Endothelial cell of umbilical vein (primary cell): ENCODE measurements at places on chromosomes 5 and 9.
A peak's percentile ranks its signal among the peaks of the same experiment; 100 is the strongest.

DNA sequence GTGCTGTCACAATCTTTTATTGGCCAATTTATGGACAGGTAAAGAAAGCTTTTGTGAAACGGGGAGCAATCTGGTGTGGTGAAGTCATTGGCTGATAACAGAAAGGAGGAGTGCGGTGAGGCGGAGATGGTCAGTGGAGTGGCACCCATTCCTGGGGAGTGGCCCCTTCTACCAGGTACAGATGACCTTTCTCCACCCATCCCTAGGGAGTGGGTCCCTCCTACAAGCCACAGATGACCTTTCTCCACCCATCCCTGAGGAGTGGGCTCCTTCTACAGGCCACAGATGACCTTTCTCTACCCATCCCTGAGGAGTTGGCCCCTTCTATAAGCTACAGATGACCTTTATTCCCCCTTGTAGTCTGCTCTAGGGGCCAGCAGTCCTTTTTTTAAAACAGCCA is 267.6 kb upstream of the IRX2 start:
- DNase-seq = no peak

- no peak for DNase-seq
Observed at GRCh38 chr5:103307470-103307869, 48.9 kb downstream of the MACIR start.

- no peak for DNase-seq
Observed at GRCh38 chr5:42090162-42090561, 165.1 kb downstream of the FBXO4 start.

- no peak for DNase-seq
Observed at GRCh38 chr9:14908295-14909180, 1.7 kb downstream of the FREM1 start.

GRCh38 chr9:113427629-113428028 is 17.1 kb downstream of the C9orf43 start:
- DNase-seq = no peak

DNA sequence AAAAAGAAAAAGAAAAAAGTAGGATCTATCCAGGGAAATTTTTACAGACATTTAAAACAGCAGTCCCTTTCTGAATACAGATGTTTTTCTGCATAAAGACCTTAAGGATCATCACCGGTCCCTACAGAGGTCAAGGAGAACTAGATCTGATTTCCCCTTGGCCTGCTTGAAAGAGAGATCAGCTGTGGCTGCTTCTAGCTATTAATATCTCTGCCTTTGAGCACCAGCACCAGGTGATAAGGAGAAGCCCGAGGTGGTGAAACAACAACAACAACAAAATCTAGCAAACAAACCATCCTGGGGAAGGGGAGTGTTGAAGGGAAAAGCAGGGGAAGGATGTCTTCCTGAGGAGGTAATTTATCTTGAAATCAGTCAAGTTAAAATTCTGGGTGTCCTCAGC is 42.1 kb downstream of the ZNF366 start:
- DNase-seq = no peak

DNA sequence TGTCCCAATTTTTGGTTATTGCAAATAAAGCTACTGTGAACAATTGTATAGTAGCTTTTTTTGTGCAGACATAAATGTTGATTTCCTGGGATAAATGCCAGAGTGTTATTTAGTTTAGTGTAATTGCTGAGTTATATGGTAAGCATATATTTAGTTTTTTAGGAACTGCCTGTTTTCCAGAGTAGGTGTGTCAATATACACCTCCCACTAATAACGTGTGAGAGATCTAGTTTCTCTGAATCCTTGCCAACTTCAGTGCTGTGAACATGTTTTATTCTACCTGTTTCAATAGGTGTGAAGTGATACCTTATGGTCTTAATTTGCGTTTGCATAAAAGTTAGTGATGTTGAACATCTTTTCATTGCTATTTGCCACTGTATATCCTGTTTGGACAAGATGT is 9.1 kb upstream of the OR2S2 start:
- DNase-seq = no peak

- DNase-seq = peak; percentile 51
Observed at GRCh38 chr5:72137826-72138409, 30.6 kb downstream of the MAP1B start.

GRCh38 chr5:178449163-178450070 is 140.8 kb downstream of the COL23A1 start:
- DNase-seq = peak; percentile 33

DNA sequence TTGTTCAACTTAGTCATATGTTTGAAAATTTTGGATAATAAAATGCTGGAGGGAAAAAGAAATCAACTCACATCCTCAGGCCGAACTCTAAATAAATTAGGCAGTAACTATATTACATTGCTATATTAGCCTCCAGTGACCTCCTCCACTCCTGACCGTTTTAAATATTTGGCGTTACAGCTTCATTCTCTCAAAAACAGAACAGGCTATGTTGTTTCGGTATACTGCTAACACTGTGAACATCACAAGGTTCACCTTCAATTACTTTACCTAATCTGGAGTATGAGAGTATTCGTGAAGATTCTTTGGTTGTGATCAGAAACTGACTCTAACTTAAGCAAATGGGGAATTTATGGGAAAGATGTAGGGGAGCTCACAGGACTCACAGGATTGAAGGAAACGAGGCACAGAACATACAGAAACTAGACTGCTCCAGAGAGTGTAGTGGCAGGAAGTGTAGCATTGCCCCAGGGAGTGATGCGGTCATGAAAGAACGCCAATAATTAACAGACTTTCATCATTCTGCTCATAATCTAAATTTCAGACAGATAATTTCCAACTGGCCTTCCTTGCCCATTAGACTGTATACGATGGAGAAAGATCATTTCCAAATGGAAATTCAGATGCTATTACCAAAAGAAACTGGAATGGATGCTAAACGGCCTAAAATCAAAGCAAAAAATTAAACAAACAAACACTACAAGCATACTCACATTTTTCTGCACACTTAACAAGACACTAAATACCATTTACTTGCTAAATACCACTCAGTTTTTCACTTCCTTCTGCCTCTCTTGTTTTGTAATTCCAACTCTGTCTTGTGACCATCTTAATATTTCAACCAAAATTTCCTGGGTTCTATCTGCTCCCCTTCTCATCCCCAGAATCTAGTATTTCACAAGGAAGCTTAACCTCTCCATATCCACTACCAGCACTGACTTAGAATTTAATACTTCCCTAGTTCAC is 110.1 kb upstream of the LPAR1 start:
- no peak for DNase-seq

DNA sequence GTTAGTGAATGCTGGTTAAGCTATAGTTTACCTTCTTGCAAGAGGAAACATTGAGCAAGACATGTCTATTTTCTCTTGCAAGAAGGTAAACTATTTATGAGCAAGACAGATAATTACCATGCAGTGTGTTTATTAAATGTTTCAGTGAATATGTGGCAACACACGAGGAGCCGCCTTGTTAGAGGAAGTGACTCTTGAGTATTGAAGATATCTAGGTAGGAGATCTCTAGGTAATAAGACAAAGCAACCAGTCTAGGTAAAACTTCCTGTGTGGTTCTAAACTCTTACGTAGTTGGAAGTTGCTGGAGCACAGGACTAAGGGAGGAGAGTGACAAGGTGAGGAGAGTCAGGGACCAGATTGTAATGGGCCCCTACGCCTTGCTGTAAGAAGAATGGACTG is 16.8 kb downstream of the SKP2 start:
- no peak for DNase-seq

GRCh38 chr5:112192072-112192471 is 227.0 kb downstream of the EPB41L4A start:
- no peak for DNase-seq

DNA sequence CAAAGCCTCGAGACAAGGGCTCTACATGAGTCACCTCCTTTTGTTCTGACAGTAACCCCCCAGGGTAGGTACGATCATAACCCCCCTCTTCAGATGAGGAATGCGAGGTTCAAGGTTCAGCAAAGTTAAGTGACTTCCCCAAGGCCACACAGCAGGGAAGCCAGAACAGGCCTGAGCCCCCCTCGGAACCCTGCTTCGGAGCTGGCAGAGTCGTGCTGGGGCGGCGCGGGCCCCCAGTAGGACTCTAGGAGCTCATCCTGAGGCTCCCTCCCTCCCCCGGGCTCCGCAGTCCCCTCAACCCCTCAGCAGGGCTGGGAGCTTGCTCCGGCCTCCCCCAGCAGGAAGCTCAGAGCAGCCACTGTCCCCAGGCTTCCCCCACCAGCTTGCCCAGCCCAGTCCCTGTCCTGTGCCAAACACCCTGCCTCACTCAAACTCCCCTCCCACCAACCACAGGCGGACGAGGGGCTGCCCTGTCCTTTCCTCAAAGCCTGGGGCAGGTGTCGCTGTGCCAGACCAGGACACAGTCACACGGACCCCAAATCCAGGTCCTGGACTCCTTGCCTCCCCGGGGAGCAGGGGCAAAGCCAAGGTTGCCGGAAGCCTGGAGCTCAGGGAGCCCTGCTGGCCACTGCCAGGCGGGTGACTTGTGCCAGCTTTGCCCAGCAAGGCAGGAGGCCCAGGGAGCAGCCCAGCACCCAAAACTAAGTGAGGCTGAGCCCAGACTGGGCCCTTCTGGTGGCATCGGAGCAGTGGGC is 5.1 kb downstream of the AGPAT2 start:
- DNase-seq = no peak

DNA sequence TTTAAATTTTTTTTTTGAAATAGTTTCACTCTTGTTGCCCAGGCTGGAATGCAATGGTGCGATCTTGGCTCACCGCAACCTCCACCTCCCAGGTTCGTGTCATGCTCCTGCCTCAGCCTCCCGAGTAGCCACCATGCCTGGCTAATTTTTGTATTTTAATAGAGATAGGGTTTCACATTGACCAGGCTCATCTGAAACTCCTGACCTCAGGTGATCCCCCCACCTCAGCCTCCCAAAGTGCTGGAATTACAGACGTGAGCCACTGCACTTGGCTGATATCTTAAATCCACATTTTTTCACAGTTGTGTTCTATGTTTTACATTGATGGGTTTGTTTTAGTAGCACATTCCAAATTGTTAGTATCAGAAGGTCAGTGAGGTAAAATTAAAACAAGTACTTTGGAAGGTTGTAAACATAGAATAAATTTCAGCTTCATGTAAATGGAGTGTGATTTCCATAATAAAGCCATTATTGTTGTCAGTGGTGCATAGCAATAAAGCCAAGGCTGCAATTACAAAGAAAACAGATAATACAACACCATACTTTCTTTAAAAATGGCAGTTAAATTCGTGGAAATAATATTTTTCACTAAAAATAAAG is 287.2 kb downstream of the ARRDC3 start:
- DNase-seq = no peak

DNA sequence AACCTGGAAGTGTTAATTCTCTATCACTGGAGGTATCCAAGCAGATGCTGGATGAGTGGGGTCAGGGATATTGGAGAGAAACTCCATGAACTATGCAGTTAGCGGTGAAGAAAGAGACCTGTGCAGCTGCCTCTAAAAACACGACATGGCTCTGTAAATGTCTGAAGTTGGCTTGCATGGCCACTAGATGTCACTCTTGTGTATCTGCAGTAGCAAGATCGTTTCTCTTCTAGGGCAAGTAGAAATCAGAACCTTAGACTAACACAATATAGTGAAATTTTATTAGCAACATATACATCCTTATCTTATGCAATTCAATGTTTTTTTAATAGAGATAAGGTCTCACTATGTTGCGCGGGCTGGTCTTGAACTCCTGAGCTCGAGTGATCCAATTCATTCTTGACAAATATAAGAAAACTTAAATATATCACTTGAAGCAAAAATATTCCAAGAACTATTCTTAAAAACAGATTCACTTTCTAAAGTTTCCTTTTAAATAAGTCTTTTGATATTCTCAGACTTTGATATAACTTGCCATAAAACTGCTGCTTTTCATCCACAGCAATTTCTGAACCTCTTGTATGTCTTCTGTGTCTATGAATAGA is 2.9 kb downstream of the OR2S2 start:
- peak; percentile 79 for DNase-seq

DNA sequence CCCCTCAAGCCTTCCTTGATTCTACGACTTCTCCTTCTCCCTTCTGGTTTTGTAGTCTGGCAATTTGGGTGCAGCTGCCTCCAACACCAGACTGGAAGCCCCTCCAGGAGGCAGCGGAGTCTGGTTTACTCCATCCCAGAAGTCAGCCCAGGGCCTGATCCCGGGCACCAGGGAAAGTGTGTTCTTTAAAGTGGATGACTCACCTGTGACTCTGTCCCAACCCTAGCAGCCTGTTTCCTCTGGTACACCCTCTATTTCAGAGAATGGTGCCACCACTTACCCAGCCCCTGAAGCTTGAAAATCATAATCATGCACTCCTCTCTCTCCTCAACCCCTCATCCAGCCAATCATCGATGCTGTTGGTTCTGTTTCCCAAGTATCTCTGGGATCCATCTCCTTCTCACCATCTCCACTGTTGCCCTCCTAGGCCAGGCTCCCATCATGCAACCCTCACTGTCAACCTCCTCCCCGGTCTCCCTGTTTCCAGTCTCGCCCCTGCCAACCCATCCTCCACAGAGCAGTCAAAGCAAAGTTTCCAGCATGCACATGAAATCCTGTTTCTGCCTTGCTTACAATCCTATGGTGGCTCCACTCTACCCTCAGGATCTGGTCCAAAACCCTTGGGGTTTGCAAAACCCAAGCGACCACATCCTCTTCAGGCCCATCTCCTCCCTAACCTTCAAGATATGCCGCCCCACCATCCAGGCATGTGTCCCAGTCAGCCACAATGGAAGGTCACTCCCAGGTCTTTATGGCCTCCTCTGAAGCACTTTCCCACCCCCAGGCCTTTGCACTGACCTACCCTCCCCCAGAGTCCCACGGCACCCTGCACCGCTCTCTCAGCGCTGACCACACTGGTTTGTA is 10.5 kb downstream of the LHX6 start:
- no peak for DNase-seq

GRCh38 chr9:133163504-133164172 is at the start of gene GBGT1:
GBGT1 (minus strand) TSS chr9:133163914; CDS start chr9:133162412, 1,502 bp downstream.
- peak; percentile 55 for DNase-seq

DNA sequence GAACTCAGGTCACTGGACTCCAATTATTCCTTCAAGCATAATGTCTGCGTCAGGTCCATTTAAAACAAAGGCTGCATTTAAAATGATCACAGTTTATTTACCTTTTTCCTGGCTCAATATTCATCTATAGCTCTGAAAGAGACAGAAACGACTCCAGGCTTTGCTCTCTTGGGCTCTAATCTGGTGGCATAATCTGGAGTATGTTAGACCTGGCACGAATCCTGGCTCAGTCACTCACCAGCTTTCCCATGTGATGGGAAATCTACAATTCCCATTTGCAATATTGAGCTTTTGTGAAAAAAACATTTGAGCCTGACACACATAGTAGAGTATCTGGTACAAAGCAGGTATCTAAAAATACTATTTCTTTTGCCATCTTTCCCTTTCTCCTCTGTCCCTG is 155.8 kb downstream of the SEMA6A start:
- no peak for DNase-seq

DNA sequence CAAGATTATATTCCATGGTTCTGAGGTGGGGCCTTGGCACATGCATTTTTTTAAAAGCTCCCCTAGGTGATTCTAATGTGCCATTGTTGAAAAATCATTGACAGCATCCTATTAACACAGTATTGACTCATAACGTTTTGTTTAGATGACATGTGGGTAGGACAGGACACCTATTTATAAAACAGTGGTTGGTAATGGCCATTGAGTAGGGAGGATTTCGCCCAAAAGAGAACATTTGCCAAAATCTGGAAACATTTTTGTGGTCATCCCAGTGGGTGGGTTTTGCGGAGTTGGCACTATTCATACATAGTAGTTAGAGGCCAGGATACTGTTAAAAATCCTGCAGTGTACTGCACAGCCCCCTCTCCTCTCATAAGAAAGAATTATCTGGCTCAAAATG is 6.4 kb upstream of the CHD1 start:
- no peak for DNase-seq
